Activated T-helper 2 cell treated with anti-CD3 and anti-CD28 coated beads, Interferon-gamma antibody, Interleukin-2, Interleukin-4, amounts not matched to agents 10 μg/mL and 5 μg/mL and 100 μg/mL, durations not matched to agents 14 hours and 24 hours and 36 hours (primary cell): ENCODE measurements at places on chromosomes 1 and 21. TPM values are rescaled to one million over a fixed set of nuclear protein-coding genes. Genes with fewer than 3 reads are reported as not detected.

GRCh38 chr21:26624983-26625519, 52.0 kb upstream of the CYYR1 start:
- no peak for DNase-seq
- H3K4me3 ChIP-seq: no peak overlapping the region
- H3K27me3 ChIP-seq: no peaks in the 10 kb centered on the region
- no peaks in the 10 kb centered on the region for H3K4me1 ChIP-seq
- H3K36me3 ChIP-seq: no peaks in the 10 kb centered on the region
- H3K27ac ChIP-seq: no peak overlapping the region

GRCh38 chr1:229378586-229379367, 35.9 kb upstream of the CCSAP start:
- H3K36me3 ChIP-seq: no peaks in the 10 kb centered on the region
- no peak overlapping the region for H3K4me3 ChIP-seq
- H3K27me3 ChIP-seq: peaks cover 8% of the 10 kb centered on the region
- H3K27ac ChIP-seq: no peak overlapping the region

- H3K4me3 ChIP-seq: no peak overlapping the region
- H3K4me1 ChIP-seq: peaks cover 22% of the 10 kb centered on the region
- H3K36me3 ChIP-seq: no peaks in the 10 kb centered on the region
- peaks cover 47% of the 10 kb centered on the region for H3K27me3 ChIP-seq
- no peak for DNase-seq
- peak overlapping the region; percentile 47 for H3K27ac ChIP-seq
These were observed 11.1 kb downstream of the INSRR start for GRCh38 chr1:156847591-156848460.

DNA sequence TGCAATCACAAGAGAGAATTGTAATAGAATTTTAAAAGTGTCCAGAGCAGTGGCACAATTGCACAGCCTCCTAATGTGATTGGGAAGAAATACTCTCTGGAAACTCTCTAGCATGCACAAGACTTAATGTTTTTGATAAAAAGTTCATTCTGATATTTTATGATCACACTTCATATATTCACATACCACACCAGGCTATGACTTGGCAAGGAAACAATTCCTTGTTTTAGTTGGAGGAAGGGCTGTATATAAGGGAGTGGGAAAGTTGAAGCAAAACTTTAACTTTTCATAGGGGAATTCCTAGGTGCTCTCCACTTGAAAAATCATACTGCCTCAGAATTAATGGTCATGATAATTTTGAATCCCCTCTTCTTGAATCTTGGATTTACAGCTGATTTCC, 61.5 kb upstream of the ASB17 start:
- H3K27ac ChIP-seq: no peak overlapping the region
- DNase-seq: no peak
- H3K27me3 ChIP-seq: peaks cover 18% of the 10 kb centered on the region
- H3K4me1 ChIP-seq: no peaks in the 10 kb centered on the region

- no peak overlapping the region for H3K4me3 ChIP-seq
- H3K36me3 ChIP-seq: no peaks in the 10 kb centered on the region
These were observed 44.0 kb downstream of the ATP6V1G3 start for GRCh38 chr1:198496216-198497143.

GRCh38 chr21:42238185-42238934, 19.4 kb downstream of the ABCG1 start:
- H3K4me1 ChIP-seq: peaks cover 51% of the 10 kb centered on the region
- H3K27me3 ChIP-seq: no peaks in the 10 kb centered on the region
- peaks cover 2% of the 10 kb centered on the region for H3K36me3 ChIP-seq
- peak overlapping the region; percentile 82 for H3K27ac ChIP-seq
- peak; percentile 57 for DNase-seq
- peak overlapping the region; percentile 43 for H3K4me3 ChIP-seq

GRCh38 chr1:190476806-190477205, 858 bp downstream of the BRINP3 start:
- H3K36me3 ChIP-seq: no peaks in the 10 kb centered on the region
- no peak overlapping the region for H3K4me3 ChIP-seq
- H3K27ac ChIP-seq: no peak overlapping the region
- no peak for DNase-seq

- no peaks in the 10 kb centered on the region for H3K4me1 ChIP-seq
- no peak for DNase-seq
- peaks cover 13% of the 10 kb centered on the region for H3K27me3 ChIP-seq
These were observed 170.8 kb downstream of the ATG4C start for GRCh38 chr1:62954758-62955157.

DNA sequence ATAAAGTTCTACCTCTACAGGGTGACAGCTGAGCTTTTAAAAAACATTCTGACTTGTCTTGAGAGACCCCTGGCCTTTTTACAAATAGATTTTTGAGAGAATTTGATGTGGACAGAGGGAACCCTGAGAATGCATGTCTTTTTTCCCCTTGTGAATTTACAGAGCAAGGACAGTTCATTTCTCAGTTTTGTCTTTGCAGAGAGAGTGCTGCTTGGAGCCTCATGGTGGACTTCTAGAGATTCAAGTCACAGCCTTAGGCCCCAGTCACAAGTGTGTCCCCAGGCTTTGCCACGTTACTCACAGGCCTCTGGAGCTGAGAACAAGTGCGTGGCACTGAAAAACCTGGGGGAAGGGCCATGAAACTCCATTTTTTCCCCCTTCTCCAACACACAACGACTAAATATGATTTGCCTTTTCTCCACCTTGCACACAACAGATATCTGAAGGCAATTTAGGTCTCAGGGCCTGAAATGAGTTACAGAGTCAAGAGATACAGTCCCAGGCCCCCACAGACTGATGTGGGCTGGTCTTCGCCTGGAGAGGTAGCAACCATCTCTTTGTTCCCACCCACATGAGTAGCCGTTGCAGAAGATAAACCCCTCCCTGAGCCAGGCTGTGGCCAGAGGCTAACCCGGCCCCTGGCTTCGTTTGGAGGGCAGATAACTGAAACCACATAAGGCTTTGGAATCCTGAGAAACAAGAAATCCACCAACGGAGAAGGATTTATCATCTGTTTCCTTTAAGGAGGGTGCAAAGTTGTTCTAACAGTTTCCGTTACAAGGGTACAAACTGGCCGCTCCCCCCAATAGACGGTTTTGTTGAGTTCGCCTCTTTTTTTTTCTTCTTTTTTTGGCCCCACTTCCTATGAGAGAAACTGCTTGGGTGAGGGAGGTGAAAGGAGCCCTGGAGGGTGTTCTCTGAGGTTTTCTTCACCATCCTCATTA, 1.0 kb upstream of the PIGV start:
- H3K4me3 ChIP-seq: peak overlapping the region; percentile 98
- H3K27me3 ChIP-seq: no peaks in the 10 kb centered on the region
- DNase-seq: no peak

DNA sequence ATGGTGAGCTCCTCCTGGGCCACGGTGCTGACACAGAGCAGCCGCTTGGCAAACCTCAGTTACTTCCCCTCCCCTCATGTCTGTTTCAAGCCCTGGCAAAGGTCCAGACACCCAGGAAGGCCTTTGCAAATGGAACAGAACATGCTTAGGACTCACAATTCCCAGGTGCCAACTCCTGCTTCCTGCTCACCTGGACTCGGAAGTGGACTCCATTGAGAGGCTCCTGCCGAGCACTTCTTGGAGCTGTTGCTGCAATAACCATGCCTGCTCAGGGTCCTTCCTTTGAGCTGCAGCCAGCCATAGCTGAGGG, 10.7 kb downstream of the DCST2 start:
- peaks cover 11% of the 10 kb centered on the region for H3K4me1 ChIP-seq
- H3K4me3 ChIP-seq: no peak overlapping the region
- DNase-seq: no peak
- H3K27ac ChIP-seq: no peak overlapping the region

- DNase-seq: peak; percentile 10
- peaks cover 5% of the 10 kb centered on the region for H3K27me3 ChIP-seq
- no peak overlapping the region for H3K4me3 ChIP-seq
- H3K27ac ChIP-seq: no peak overlapping the region
- H3K4me1 ChIP-seq: no peaks in the 10 kb centered on the region
These were observed 3.5 kb downstream of the FMO2 start for GRCh38 chr1:171188388-171189266.

- DNase-seq: no peak
- H3K27me3 ChIP-seq: no peaks in the 10 kb centered on the region
- no peaks in the 10 kb centered on the region for H3K36me3 ChIP-seq
- H3K4me3 ChIP-seq: no peak overlapping the region
These were observed 94.6 kb upstream of the ARHGEF16 start for GRCh38 chr1:3359756-3360440.

DNA sequence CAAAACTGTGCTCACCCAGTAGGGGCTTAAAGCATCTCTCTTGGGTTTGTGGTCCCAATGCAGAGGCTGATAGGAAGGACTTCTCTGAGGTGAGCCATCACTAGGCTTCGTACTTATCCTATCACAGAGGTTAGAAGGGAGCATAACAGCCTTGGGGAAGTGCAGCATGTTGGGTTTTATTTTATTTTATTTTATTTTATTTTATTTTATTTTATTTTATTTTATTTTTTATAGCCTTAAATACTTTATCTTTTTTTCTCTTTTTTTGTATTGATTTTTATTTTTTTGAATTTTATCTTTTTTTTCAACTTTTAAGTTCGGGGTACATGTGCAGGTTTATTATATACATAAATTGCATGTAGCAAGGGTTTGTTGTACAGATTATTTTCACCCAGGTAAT, 48.9 kb upstream of the LPGAT1 start:
- no peaks in the 10 kb centered on the region for H3K4me1 ChIP-seq
- no peak overlapping the region for H3K27ac ChIP-seq
- H3K27me3 ChIP-seq: peaks cover 3% of the 10 kb centered on the region
- no peak overlapping the region for H3K4me3 ChIP-seq
- no peak for DNase-seq

CDC42BPA gene
- 6.6 and 7.1 TPM in 2 replicates for total RNA-seq

RPS6KC1 gene
- 7.2 and 7.3 TPM in 2 replicates for total RNA-seq

ODF2L gene
- 21.8 and 22.5 TPM in 2 replicates for total RNA-seq

HEYL gene
- total RNA-seq: 0.73 and 0.74 TPM in 2 replicates

ADCY10 gene
- total RNA-seq: 0.07 and 0.09 TPM in 2 replicates
